Natural killer cell (primary cell): ENCODE measurements at places on chromosomes 5 and 9.

GRCh38 chr9:78574354-78575045 lies 277.6 kb downstream of the PSAT1 start:
- no peak for DNase-seq

- DNase-seq = no peak
Measured at GRCh38 chr5:100615362-100615761, 80.2 kb downstream of the FAM174A start.

GRCh38 chr9:78866207-78867132 lies 569.5 kb downstream of the PSAT1 start:
- DNase-seq = no peak

GRCh38 chr9:7342229-7342628 lies 457.3 kb downstream of the DMAC1 start:
- DNase-seq = no peak

DNA sequence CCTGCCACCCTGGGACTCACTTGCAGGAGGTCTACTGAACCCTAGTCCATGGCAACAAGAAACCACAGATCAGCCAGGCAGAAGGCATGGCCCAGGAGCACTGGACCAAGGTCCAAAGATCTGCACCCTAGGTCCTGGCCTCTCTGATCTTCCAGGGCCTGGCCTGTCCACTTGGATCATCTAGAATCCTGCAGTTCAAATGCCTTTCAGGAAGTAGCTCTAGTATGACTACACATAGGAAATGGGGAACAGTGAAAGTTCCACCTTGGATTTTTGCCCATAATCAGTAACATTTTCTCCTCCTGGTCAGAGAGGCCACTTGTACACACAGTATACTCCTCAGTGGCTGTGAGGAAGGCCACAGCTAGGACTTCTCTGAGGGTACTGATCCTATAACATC lies 11.5 kb downstream of the ANXA6 start:
- no peak for DNase-seq

- DNase-seq = no peak
Measured at GRCh38 chr9:133517711-133518110, 7.0 kb downstream of the MYMK start.

- DNase-seq = no peak
Measured at GRCh38 chr5:134003064-134003816, 1.5 kb downstream of the VDAC1 start.

- DNase-seq = no peak
Measured at GRCh38 chr5:56725711-56726411, 89.5 kb upstream of the MAP3K1 start.

DNA sequence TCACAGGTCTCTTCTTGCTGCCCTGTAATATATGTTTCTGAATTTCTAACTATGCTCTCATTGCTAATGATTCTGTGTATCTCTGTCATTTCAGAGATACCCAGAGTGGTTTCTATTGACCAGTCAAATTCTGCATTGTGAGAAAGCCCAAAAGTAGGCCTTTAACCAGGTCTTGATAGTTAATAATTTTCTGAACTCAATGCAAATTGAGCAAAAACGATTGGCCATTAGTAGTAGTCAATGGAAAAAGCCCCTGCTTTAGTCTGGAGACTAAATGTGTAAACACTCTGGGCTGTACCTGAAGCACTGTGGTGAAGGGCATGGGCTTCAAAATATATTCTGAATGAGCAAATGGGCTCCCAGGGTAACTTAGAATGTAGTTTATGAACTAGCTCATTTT lies 307.6 kb downstream of the ARL15 start:
- DNase-seq = no peak

DNA sequence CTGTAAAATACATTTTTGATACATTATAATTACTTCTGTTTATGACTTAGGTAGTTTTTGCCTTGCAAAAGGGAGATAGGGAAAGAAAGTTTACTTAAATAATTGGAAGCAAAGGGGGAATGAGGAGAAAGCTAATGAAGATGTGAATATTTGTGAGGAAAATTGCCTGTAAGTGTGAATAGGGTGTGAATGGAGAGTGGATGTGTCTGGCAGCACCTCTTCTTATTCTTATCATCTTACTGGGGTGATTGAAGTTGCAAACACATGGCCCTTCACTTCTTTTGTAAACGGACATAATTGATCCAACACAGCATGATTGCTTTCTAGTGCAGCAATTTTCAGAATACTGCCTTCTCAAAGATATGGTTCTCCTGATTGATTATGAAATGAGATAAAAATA lies 46.6 kb downstream of the PALM2AKAP2 start:
- DNase-seq = no peak

GRCh38 chr9:94922691-94923107 lies 196.2 kb downstream of the AOPEP start:
- no peak for DNase-seq

- no peak for DNase-seq
Measured at GRCh38 chr9:114538241-114538640, 33.0 kb upstream of the WHRN start.

DNA sequence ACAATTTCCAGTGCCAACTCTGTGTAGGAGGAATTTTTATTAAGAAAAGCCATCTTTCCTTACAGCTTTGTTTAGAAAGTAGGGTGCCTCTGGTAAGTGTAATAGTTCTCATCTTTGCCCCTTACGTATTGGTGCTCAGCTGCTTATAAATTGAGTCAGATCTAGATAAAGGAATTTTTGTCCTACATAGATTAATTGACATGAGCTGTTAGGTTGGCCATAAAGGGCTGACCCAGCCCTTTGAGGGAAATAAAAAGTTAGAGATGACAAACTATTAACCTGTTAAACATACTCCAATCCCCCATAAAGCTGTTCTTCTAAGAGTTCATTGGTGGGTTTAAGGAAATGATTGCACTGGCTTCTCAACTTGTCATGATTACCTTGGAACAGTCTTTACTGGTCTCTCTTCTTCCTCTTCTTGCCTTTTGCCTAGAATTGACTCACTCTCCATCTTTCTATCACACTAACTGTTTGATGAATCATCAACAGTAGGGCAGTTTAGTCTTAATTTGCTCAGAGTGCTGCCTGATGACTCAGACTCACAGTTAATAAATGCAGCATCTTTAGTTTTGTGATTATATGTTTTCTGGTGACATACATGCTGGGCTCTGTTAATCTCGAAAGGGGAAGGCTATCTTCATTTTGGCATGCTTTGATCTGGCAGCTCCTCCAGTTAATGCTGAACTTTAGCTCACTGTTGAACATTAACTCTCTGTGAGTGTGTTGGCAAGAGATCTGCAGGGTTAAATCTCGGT lies 51.7 kb downstream of the ARHGAP26 start:
- no peak for DNase-seq

- no peak for DNase-seq
Measured at GRCh38 chr5:45385321-45386058, 310.7 kb downstream of the HCN1 start.

DNA sequence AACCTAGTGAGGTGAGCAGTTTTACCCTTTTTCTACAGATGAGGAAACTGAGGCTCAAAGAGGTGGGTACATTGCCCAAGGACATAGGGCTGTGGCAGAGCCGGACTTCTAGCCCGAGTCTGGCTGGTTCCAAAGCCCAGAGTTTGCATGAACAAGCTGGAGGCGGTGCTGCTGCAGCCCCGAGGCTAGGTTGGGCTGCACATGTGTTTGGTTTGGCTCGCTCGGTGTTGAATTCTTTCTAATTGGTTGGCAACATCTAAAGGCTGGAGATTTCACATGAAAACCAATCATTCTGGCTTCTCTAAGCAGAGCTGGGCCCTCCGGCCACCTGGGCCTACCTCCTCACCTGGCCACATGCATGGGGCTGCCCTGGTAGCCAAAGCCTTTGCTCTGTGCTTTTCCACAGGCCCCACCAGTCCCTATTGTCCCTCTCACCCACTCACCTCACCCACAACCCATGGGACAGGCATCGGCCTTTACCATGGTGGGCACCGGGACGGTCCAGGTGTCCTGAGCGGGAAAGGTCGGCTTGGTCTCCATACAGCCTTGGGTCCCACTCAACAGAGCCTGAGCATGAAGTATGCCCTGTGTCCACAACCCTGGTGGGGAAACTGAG lies 262.3 kb downstream of the NSG2 start:
- DNase-seq = no peak

DNA sequence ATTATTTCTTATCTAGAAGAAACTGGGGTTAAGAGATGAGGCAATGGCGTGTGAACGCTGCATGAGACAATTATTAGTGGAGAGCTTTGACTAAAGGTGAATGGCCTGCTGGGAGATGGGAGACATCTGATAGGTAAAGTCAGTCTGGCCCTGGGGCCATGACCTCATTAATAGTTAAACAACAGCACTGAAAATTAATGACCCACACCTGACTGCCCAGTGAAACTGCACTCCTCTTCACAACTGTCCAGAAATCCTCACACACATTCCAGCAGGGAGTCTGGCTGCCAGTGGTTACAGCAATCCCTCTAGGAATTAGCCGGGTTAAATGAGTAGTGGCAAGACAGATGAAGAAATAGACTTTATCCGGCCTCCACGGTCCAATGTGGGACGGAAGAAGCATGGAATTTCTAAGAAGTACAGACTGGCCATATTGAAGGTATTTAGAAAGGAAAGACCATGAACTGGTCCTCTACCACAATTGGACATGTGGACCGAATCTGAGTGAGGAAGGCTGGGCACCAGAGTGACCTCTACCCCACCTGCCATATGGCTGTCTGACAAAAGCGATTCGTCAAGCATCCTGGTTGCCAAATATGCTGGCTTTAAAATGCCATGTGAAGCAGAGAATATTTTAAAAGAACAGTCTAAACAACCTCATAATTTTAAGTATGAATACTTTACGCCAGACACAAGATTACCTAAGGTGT lies 138.4 kb downstream of the EFNA5 start:
- no peak for DNase-seq

- no peak for DNase-seq
Measured at GRCh38 chr9:137051145-137051724, 2.6 kb downstream of the ENTPD2 start.
